Activated naive CD8-positive, alpha-beta T cell treated with anti-CD3 and anti-CD28 coated beads, Interleukin-2, amount 50 U/mL, for 24 hours (primary cell): ENCODE measurements at places on chromosomes 3 and 15.

GRCh38 chr15:40878785-40879184, 4.8 kb upstream of the RHOV start:
- peaks cover 19% of the 10 kb centered on the region for H3K27me3 ChIP-seq
- H3K36me3 ChIP-seq, result no peaks in the 10 kb centered on the region
- peaks cover 12% of the 10 kb centered on the region for H3K4me1 ChIP-seq
- no peak overlapping the region for H3K4me3 ChIP-seq
- DNase-seq, result no peak
- H3K27ac ChIP-seq, result no peak overlapping the region

DNA sequence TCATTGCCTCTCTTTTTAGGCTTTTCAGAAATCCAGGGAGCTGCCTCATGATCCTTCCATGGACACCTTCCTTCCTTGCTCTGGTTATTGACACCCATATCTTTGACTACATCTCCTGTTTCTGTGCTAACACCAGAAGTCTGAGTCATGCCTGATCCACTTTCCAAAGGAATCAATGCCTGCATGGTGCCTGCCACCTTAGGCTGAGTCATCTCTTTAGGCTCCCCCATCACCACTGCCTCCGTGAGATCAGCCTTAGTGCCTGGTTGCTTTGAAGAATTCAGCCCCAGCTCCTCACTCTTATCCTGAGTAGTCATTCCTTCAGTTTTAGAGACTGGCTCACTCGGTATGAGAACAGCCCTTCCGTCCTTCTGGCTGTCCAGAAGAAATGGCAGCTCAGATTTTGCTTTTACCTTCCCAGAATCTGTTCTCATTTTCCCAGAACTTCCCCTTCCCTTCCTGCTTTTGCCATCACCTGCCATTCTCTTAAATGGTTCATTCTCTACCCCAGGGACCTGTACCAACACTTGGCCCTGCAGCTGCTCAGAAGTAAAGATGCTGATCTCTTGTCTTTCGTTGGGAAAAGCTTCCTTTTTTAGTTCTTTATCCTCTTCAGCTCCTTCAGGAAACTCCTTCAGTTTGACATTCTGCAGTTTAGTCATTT, 105.3 kb downstream of the MAP4 start:
- no peaks in the 10 kb centered on the region for H3K27me3 ChIP-seq
- no peak overlapping the region for H3K4me3 ChIP-seq
- peaks cover 6% of the 10 kb centered on the region for H3K4me1 ChIP-seq
- H3K36me3 ChIP-seq, result peaks cover 62% of the 10 kb centered on the region
- no peak overlapping the region for H3K27ac ChIP-seq
- DNase-seq, result no peak

- peaks cover 19% of the 10 kb centered on the region for H3K36me3 ChIP-seq
- H3K27me3 ChIP-seq, result no peaks in the 10 kb centered on the region
- peaks cover 7% of the 10 kb centered on the region for H3K4me1 ChIP-seq
Measured at GRCh38 chr3:193701953-193702635, 109.1 kb downstream of the OPA1 start.

GRCh38 chr15:77907824-77908751, 169.4 kb downstream of the TBC1D2B start:
- no peak overlapping the region for H3K27ac ChIP-seq
- H3K27me3 ChIP-seq, result peaks cover 4% of the 10 kb centered on the region
- DNase-seq, result peak; percentile 60
- H3K36me3 ChIP-seq, result no peaks in the 10 kb centered on the region
- H3K4me3 ChIP-seq, result no peak overlapping the region
- no peaks in the 10 kb centered on the region for H3K4me1 ChIP-seq

GRCh38 chr3:150787741-150788370, 24.9 kb upstream of the SIAH2 start:
- peaks cover 13% of the 10 kb centered on the region for H3K27me3 ChIP-seq
- no peak overlapping the region for H3K4me3 ChIP-seq
- H3K27ac ChIP-seq, result no peak overlapping the region
- H3K36me3 ChIP-seq, result no peaks in the 10 kb centered on the region

- no peak overlapping the region for H3K27ac ChIP-seq
- DNase-seq, result no peak
- no peaks in the 10 kb centered on the region for H3K36me3 ChIP-seq
- no peaks in the 10 kb centered on the region for H3K27me3 ChIP-seq
- H3K4me3 ChIP-seq, result no peak overlapping the region
Measured at GRCh38 chr3:13626915-13627460, 78.1 kb downstream of the FBLN2 start.

- no peak overlapping the region for H3K4me3 ChIP-seq
- no peak overlapping the region for H3K27ac ChIP-seq
- DNase-seq, result no peak
- peaks cover 2% of the 10 kb centered on the region for H3K27me3 ChIP-seq
- no peaks in the 10 kb centered on the region for H3K36me3 ChIP-seq
- H3K4me1 ChIP-seq, result peaks cover 8% of the 10 kb centered on the region
Measured at GRCh38 chr3:189797103-189797750, 166.0 kb downstream of the TP63 start.

DNA sequence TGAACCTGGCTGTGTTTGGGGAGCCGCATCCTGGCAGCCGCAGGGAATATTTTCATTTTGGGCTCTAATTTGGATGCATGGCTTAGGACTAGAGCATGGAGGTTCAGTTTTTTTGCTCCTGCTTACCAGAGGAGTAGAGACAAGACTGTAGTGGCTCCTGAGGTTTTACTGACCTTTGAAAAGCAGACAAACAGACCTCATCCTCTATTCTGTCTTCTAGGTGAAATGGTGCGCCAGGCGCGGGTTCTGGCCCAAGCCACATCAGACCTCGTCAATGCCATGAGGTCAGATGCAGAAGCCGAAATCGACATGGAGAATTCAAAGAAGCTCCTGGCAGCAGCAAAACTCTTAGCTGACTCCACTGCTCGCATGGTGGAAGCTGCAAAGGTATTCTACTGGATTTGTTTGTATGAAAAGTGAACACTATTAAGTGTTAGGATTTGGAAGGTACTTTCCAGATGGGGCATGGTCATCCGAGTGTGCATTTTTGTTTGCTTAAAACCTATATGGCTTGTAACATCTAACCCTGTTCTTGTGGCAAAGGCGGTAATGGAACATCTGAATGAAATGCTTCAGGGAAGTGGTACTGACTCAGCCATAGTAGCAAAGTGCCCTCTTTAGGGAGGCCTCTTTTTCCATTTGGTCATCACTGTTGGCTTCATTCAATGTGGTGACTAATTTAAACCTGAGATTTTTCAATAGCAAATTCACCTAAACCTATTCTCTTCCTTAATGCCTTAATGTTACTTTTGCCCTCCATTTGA, 330.7 kb upstream of the TPM1 start:
- peaks cover 24% of the 10 kb centered on the region for H3K4me1 ChIP-seq
- DNase-seq, result peak; percentile 26

DNA sequence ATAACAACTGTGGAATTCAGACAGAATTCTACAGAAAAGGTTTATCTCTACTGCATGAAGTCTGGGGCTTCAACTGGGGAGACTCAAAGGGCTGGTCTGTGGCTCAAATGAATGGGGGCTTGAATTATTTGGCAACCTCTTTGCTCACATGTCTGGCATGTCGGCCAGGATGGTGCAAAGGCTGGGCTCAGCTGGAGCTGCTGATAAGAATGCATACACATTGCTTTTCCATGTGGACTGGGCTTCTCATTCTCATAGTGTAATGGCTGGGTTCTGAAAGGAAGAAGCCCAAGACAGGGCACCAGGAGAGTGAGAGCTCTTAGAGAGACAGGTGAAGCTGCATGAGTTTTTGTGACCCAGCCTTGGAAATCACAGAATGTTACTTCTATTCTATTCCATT, 194.3 kb upstream of the SGO1 start:
- H3K27me3 ChIP-seq, result no peaks in the 10 kb centered on the region
- H3K4me1 ChIP-seq, result no peaks in the 10 kb centered on the region
- no peak for DNase-seq
- no peak overlapping the region for H3K4me3 ChIP-seq

DNA sequence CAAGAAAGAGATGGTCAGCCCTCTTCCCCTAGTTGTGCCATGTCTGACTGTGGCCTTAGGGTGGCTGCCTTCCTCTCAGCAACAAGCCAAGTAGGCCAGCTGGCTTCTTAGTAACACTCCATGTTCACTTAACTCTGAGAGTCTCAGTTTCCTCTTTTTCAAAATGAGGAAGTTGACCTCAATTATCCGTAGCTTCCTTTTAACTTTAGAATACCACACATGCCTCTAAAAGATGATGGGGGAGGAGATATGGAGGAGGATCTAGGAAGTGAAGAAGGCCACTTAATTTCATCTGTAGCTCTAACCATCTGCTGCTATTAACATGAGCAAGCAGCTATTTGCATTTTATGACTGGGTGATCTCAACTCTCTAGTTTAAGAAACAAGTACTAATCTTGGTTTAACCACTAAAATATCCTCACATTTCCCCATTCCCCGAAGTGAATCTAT, 32.9 kb downstream of the CD200R1L start:
- H3K4me3 ChIP-seq, result no peak overlapping the region
- DNase-seq, result no peak
- H3K27me3 ChIP-seq, result no peaks in the 10 kb centered on the region
- peaks cover 21% of the 10 kb centered on the region for H3K4me1 ChIP-seq
- H3K27ac ChIP-seq, result no peak overlapping the region

- H3K4me1 ChIP-seq, result peaks cover 6% of the 10 kb centered on the region
- H3K27me3 ChIP-seq, result peaks cover 6% of the 10 kb centered on the region
- H3K36me3 ChIP-seq, result no peaks in the 10 kb centered on the region
- H3K27ac ChIP-seq, result no peak overlapping the region
- DNase-seq, result no peak
Measured at GRCh38 chr3:186845756-186846155, 3.2 kb downstream of the ADIPOQ start.

GRCh38 chr3:65158023-65158422, 470.2 kb upstream of the ADAMTS9 start:
- no peaks in the 10 kb centered on the region for H3K27me3 ChIP-seq
- no peaks in the 10 kb centered on the region for H3K4me1 ChIP-seq
- no peak overlapping the region for H3K27ac ChIP-seq
- no peak overlapping the region for H3K4me3 ChIP-seq
- H3K36me3 ChIP-seq, result no peaks in the 10 kb centered on the region

GRCh38 chr15:72141171-72142084, 23.2 kb downstream of the SENP8 start:
- H3K27me3 ChIP-seq, result no peaks in the 10 kb centered on the region
- H3K4me1 ChIP-seq, result peaks cover 8% of the 10 kb centered on the region
- DNase-seq, result no peak
- no peaks in the 10 kb centered on the region for H3K36me3 ChIP-seq
- no peak overlapping the region for H3K4me3 ChIP-seq
- H3K27ac ChIP-seq, result peak overlapping the region; percentile 71

- peaks cover 2% of the 10 kb centered on the region for H3K27me3 ChIP-seq
- no peak for DNase-seq
- H3K4me3 ChIP-seq, result no peak overlapping the region
- H3K36me3 ChIP-seq, result no peaks in the 10 kb centered on the region
- H3K27ac ChIP-seq, result no peak overlapping the region
- H3K4me1 ChIP-seq, result no peaks in the 10 kb centered on the region
Measured at GRCh38 chr15:96261575-96262034, 68.9 kb upstream of the NR2F2 start.

- no peak overlapping the region for H3K4me3 ChIP-seq
- H3K4me1 ChIP-seq, result peaks cover 14% of the 10 kb centered on the region
- no peaks in the 10 kb centered on the region for H3K36me3 ChIP-seq
- no peak for DNase-seq
- no peak overlapping the region for H3K27ac ChIP-seq
Measured at GRCh38 chr15:101153801-101154656, 97.8 kb downstream of the CHSY1 start.

GRCh38 chr15:96720251-96720650, 389.8 kb downstream of the NR2F2 start:
- H3K36me3 ChIP-seq, result no peaks in the 10 kb centered on the region
- no peak overlapping the region for H3K27ac ChIP-seq
- no peak overlapping the region for H3K4me3 ChIP-seq
- peaks cover 7% of the 10 kb centered on the region for H3K27me3 ChIP-seq
- no peak for DNase-seq

- peak; percentile 38 for DNase-seq
- no peaks in the 10 kb centered on the region for H3K27me3 ChIP-seq
- peak overlapping the region; percentile 97 for H3K27ac ChIP-seq
- H3K36me3 ChIP-seq, result peaks cover 3% of the 10 kb centered on the region
Measured at GRCh38 chr3:196287090-196287439, 461 bp downstream of the PCYT1A start.

- DNase-seq, result no peak
- H3K4me1 ChIP-seq, result no peaks in the 10 kb centered on the region
- H3K27me3 ChIP-seq, result peaks cover 2% of the 10 kb centered on the region
- H3K27ac ChIP-seq, result no peak overlapping the region
- H3K4me3 ChIP-seq, result no peak overlapping the region
Measured at GRCh38 chr3:184042617-184043016, 10.2 kb upstream of the HTR3C start.

- H3K27ac ChIP-seq, result no peak overlapping the region
- H3K4me3 ChIP-seq, result no peak overlapping the region
- no peaks in the 10 kb centered on the region for H3K27me3 ChIP-seq
- H3K36me3 ChIP-seq, result no peaks in the 10 kb centered on the region
- no peak for DNase-seq
Measured at GRCh38 chr3:27575499-27575898, 91.3 kb upstream of the SLC4A7 start.

DNA sequence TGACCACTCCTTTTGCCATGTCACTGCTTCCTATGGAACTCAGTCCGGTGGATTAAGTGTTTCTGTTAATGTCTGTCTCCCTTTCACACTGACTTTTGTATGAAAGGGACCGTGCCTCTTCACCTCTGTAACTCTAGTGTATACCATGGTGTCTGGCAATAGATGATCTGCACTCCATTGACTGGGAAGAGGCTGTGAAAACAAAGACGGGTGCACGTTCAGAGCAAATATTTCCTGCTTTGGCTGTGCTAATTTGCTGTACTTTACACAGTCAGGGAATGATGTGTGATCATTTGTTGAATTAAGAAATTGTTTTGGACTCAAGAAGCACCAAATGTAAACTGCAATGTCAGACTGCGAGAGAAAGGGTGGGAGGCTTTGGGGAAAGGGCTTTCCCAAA, 315.2 kb downstream of the RORA start:
- DNase-seq, result no peak
- H3K27me3 ChIP-seq, result no peaks in the 10 kb centered on the region
- no peaks in the 10 kb centered on the region for H3K36me3 ChIP-seq
- H3K27ac ChIP-seq, result no peak overlapping the region

DNA sequence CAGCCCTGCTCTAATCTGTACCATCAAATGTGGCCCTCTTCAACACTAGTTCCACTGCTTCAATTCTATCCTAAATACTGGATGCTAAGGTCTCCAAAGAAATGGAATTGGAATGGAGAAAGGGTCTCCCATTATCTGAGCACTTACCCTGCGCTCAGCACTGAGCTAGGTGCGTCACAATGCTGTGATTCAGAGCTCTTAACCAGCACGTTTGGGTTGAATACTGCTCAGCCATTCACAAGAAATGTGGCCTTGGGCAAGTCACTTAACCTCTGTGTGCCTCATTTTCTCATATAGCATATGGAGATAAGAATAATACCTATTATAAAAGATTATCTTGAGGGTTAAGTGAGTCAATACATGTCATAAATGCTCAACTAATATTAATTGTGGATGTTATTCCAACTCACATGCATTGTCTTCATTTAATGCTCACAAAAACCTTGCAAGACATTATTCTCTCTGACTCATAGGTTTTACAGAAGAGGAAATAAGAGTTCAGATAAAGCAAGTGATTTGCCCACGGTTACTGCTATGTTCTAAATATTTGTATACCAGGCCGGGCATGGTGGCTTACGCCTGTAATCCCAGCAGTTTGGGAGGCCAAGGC, 27.4 kb upstream of the SRGAP3 start:
- no peak overlapping the region for H3K27ac ChIP-seq
- DNase-seq, result no peak
- no peak overlapping the region for H3K4me3 ChIP-seq
- H3K27me3 ChIP-seq, result peaks cover 3% of the 10 kb centered on the region
- no peaks in the 10 kb centered on the region for H3K4me1 ChIP-seq
- H3K36me3 ChIP-seq, result no peaks in the 10 kb centered on the region
